SK-N-SH treated with all-trans-retinoic acid at 6 μM for 48 hours (cell line): ENCODE measurements at places on chromosomes 7 and 10.

- no peak for ATAC-seq
Observed at GRCh38 chr10:127834221-127834620, 58.5 kb downstream of the CLRN3 start.

DNA sequence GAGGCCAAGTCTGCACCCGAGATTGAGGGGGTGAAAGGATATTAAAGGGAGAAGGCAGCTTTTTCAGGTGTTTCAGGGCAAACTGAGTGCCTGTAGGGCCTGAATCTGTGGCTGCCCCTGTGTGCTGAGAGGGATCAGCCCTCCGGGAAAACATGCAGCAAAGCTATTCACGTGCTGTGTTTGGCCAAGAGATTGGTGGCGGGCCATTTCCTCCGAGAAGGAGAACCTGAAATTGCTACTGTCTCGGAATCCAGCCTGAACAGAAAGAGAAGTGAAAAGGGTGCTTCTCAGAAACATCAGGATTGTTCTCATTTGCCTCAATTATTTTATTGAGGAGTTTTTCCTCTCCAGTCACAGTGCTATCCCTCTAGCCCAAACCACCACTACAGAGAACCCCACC, 16.0 kb downstream of the GIMAP5 start:
- no peak for ATAC-seq

GRCh38 chr7:1123715-1124114, 35.8 kb downstream of the GPER1 start:
- peak; percentile 70 for ATAC-seq

DNA sequence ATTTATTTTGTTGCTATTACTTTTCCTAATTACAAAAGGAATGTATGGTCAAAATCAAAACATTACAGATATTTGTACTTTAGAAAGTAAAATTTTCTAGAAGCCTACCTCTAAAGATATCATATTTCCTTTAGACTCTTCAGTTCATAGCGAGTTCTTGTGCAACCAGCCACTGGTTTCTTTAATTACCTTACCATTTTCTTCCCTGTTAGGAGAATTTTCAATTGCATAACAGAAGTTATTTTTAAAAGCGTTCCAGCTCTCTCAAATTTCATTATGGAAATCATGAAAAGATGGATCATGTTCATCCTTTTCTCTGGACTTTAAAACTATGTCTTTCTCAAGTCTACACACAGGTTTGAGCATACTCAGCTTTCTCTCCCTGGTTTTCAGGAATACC, 5.0 kb upstream of the TRUB1 start:
- no peak for ATAC-seq

- ATAC-seq, result no peak
Observed at GRCh38 chr7:26510231-26510957, 218.7 kb downstream of the SNX10 start.

DNA sequence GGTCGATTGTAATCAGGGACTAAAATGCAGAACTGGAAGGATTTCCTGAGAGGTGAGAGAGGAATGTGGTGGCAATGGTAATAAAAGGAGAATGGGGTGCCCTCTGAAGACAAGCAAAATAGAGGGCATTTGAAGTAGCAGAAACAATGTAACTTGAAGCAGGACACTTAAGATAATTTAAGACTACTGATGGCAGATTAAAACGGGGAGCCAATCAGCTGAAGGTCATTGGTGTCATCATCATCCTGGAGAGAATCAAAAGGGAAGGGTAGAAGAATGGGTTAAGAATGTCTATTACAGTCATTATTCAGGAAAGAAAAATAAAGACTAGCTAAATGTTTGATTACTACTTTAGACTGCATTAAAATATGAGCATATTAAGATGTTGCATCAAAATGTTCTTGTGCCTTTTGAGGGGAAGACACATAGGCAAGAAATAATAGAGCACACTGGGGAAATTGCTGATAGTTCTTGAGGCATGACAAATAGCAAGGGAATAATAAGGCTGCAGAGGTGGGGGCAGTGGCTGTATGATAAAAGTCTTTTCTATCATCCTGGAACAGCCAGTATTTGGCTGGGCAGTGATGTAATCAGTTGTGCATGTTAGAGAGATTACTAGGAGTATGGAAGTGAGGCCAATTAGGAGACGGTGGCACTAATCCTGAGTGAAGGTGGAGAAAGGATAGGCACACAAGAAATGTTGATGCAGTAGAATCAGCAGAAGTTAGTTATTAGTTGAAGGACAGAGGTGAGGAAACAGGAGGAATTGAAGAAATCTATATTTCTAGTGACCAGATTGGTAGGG, 60.2 kb downstream of the CCDC71L start:
- ATAC-seq, result no peak

DNA sequence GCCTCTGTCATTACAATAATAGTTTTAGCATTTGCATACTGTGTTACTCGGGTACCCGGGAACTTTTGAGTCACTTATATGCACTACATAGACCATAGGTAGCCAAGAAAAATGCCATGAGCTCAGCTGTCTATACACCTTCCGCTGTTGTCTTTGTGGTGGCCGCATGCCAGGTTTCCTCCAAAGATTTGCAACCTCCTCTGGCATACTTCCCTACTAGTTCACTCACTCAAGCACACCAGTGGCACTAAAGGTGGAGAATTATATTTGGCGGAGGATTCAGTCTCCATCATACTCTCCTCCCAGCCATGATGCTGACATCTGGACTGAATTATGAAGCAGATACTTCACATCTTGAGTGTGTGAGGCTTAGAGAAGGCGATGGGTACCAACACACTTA, 35.6 kb upstream of the GRB10 start:
- ATAC-seq, result peak; percentile 59

DNA sequence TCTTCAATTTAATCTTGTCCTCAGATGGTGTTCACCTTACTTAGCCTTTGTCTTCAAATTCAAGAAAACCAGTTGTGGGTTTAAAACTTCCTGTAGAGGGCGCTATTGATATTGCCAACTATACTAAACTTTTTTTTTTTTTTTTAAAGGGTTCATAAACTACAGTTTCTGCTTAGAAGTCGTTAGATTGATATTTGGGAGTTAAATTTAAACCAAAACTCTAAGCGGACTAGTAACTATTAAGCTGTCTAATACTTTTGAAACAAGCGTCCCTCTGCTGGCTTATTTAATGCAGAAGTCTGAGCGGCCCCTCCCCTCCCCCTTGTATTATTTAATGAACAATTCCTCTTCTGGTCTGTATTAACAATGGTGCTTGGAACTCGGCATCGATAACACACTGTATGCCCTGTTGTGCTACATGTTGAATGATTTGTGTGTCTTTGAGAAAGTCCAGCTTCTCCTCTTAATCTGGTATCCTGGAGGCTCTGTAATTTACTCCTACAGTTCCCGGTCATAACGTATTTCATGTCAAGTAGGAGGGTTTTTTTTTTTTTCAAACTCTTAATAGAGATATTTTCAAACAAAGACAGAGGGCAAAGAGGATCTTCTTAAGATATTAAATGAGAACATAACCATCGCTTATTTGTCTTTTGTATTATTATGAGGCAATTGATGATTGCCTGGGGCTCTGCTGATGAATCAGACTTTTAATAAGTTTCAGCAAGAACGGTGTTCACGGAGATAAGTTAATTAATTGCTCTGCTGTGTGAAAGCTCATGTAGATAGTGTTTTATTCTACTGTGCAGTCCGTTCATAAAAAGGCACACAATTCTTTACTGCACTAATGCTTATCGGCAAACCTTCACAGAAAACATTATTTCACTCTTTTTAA, 22.6 kb upstream of the CREB5 start:
- peak; percentile 80 for ATAC-seq

GRCh38 chr10:6692103-6692502, 112.0 kb upstream of the PRKCQ start:
- ATAC-seq, result no peak

DNA sequence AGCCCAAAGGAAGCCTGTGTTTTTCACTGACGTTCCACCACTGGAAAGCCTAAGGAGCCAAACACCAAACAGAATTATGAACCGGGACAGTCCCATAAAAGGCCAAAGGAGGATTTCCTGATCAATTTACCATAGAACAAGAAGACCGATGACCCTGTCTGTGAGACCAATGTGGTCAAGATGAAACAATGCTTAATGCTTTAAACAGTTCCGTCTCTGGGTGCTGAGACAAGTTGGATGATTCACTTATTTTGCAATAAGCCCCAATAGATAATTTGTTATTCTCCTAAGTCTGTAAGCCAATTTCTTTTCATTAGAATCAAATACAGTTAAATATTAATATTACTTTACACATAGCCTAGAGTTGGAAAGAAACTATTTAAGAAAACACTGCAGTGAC, 134.9 kb downstream of the MICU1 start:
- ATAC-seq, result no peak

DNA sequence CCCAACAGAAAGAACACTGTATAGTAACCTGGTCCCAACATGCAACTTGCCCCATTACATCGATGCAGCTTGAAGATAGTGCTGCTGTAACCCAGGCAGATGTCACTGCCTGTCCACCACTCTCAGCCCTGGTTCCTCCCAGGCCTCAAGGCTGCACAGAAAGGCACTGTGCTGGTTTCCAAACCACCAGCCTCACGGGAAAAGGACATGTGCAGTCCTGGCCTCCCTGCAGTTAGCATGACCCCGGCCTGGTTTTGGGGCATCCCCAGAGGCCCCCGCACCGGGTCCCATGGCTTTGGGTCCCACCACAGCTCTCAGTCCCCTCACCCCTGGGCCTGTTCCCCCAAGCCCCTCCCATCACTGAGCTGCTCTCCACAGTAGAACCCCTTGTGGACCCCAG, 214.5 kb downstream of the TNS3 start:
- ATAC-seq, result no peak

DNA sequence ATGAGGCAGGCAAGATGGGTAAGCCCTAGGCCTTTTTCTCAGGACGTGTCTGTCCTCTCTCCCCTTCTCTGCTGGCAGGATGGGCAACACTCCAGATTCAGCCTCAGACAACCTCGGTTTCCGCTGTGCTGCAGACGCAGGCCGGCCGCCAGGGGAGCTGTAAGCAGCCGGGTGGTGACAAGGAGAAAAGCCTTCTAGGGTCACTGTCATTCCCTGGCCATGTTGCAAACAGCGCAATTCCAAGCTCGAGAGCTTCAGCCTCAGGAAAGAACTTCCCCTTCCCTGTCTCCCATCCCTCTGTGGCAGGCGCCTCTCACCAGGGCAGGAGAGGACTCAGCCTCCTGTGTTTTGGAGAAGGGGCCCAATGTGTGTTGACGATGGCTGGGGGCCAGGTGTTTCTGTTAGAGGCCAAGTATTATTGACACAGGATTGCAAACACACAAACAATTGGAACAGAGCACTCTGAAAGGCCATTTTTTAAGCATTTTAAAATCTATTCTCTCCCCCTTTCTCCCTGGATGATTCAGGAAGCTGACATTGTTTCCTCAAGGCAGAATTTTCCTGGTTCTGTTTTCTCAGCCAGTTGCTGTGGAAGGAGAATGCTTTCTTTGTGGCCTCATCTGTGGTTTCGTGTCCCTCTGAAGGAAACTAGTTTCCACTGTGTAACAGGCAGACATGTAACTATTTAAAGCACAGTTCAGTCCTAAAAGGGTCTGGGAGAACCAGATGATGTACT, 13.1 kb downstream of the PHKG1 start:
- peak; percentile 82 for ATAC-seq

GRCh38 chr10:98340261-98340939, 72.4 kb upstream of the LOXL4 start:
- ATAC-seq, result peak; percentile 58
